GF-D8 (cell line): ENCODE measurements at places on chromosomes 7 and 10.
A peak's percentile ranks its signal among the peaks of the same experiment; 100 is the strongest.

DNA sequence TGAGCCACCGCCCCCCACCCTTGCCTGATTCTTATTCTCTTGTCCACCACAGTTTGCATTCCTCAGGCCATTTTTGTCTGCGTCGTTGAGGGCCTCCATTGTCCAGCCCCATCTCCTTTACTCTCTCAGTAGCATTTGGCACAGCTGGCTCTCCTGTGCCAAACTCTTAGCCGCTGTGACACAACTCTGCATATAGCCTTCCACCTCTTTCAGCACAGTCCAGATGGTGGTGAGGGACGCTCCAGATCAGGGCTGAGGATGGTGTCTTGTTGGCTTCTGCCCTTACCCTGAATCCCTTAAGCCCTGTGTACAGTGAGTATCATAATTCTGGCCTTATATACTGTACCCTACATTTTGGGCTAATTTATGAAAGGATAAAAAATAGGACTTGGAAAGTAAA is 45.6 kb downstream of the BMPR1A start:
- DNase-seq = no peak

- no peak for DNase-seq
These were observed 20.0 kb downstream of the GNA12 start for GRCh38 chr7:2824026-2824677.

- peak; percentile 62 for DNase-seq
These were observed 12.0 kb upstream of the RASSF4 start for GRCh38 chr10:44947371-44948152.

DNA sequence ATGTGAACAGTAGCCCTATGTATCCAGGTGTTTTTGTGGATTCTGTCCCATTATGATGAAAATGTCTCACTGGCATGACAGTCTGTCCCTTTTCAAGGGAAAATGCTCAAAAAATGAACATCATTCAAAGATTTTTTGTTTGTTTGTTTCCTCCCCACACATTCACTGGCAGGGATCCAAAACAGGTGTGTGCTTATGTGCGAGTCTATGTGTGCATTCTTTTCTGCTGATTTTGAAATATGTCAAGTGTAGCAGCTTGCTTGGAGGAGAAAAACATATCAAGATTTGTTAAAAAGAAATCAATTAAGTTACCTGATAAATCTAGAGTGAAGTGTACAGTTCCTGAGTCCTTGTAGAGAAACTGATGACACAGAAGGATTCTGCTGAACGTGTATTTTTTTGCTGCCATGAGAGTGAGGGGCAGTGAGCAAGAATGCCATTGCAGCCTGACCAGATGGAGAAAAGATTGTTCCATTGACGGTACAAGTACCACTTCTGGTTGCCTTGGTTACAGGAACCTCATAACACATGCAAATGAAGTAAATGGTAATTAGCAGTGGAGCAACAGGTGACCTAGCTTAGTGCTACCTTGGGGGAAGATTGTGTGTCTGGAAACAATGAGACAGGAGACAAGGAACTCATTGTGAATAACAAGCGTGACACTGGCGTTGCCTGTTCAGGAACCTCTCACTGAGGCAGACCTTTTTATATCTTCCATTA is 277.4 kb upstream of the PHYHIPL start:
- no peak for DNase-seq

DNA sequence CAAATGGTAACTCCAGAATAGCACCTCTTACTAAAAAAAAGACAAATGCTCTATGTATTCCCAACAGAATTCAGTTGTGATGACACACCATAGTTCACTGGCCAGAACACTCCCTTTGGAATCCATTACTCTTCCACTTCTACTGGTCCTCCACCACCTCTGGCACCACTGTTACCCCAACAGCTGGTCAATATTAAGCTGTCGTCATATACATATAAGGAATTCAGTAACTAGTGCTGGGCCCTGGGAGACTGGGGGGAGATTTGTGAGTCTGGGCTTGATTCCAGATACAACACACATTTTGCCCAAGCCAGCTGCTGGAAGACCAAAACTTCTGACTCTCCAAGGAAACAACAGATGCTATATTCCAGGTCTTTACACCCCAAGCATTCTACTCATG is 26.0 kb upstream of the ITGA8 start:
- no peak for DNase-seq
